A549 treated with Hydrocortisone at 1 μM for 4 hours (cell line): ENCODE measurements at places on chromosomes 4 and X. TPM values are rescaled to one million over a fixed set of nuclear protein-coding genes. Genes with fewer than 3 reads are reported as not detected.

NLGN3 gene
- total RNA-seq = 0.80 to 1.2 TPM (median 0.97 TPM) in 5 replicates

CLIC2 gene
- total RNA-seq = 0.03 to 0.20 TPM (median 0.18 TPM) in 5 replicates

SMPX gene
- 0.09 TPM in 1 of 5 replicates, not detected in the others for total RNA-seq

CACNA1F gene
- not detected in 5 replicates for total RNA-seq

NPNT gene
- 0.33 to 0.53 TPM (median 0.43 TPM) in 5 replicates for total RNA-seq

RAB41 gene
- total RNA-seq = not detected in 5 replicates

FDCSP gene
- not detected in 5 replicates for total RNA-seq

PPP4R3C gene
- not detected in 5 replicates for total RNA-seq

GASK1B gene
- 0.24 to 0.66 TPM (median 0.33 TPM) in 5 replicates for total RNA-seq

RAB33A gene
- total RNA-seq = 0.13 to 0.31 TPM (median 0.17 TPM) in 5 replicates

CLCN4 gene
- total RNA-seq = 3.6 to 5.9 TPM (median 4.3 TPM) in 5 replicates

TIMP1 gene
- total RNA-seq = 231 to 288 TPM (median 262 TPM) in 5 replicates

IL13RA2 gene
- total RNA-seq = 0.08 to 0.09 TPM in 2 of 5 replicates, not detected in the others

NRK gene
- not detected in 5 replicates for total RNA-seq

SPRY1 gene
- 5.6 to 7.4 TPM (median 6.1 TPM) in 5 replicates for total RNA-seq

SERTM2 gene
- not detected in 5 replicates for total RNA-seq

ASMT gene
- 0.15 to 0.25 TPM (median 0.17 TPM) in 5 replicates for total RNA-seq
